ENCODE measurements at places on chromosomes 4 and X. TPM values are rescaled to one million over a fixed set of nuclear protein-coding genes. Genes with fewer than 3 reads are reported as not detected.

MAGEA8 gene
- not detected for total RNA-seq

LANCL3 gene
- not detected for total RNA-seq

- no peaks in the 10 kb centered on the region for H3K36me3 ChIP-seq
- no peak overlapping the region for H3K27ac ChIP-seq
Measured at GRCh38 chr4:15149234-15149838, 147.1 kb downstream of the CPEB2 start.

GRCh38 chr4:36226430-36227227, 17.7 kb downstream of the ARAP2 start:
- no peaks in the 10 kb centered on the region for H3K36me3 ChIP-seq
- H3K27me3 ChIP-seq: no peaks in the 10 kb centered on the region
- H3K4me3 ChIP-seq: no peak overlapping the region
- H3K4me1 ChIP-seq: no peaks in the 10 kb centered on the region
- no peak for DNase-seq
- H3K27ac ChIP-seq: no peak overlapping the region

DNA sequence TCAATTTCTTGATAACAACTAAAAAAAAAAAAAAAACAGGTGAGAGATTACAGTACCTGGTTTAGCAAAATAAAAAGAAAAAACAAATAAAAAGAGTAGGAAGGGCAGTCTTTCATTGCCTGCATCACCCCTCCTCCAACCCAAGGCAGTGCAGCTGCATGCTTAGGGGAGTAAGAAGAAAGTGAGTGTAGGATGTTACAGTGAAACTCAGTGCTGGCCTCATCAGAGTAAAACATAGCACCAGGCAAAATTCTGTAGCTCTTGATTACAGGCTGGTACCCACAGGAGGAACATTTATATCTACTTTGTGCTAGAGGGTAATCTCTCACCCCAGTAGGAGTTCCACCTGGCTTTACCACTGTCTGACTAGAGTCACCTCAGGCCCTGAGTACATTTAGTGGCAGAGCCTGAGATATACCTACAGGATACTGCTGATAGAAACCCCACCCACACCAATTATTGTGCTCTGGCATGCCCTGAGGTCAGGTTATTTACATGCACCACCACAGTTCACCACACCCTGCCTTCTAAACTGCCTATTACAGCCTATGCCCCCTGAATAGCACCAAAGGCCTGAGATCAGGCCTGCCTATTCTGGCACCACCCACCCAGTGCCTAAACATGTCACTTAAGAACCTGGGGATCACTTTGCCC, 241.6 kb downstream of the PAPSS1 start:
- no peaks in the 10 kb centered on the region for H3K4me1 ChIP-seq
- H3K27me3 ChIP-seq: no peaks in the 10 kb centered on the region

- H3K27me3 ChIP-seq: no peaks in the 10 kb centered on the region
- no peak overlapping the region for H3K27ac ChIP-seq
- H3K4me1 ChIP-seq: no peaks in the 10 kb centered on the region
- H3K36me3 ChIP-seq: no peaks in the 10 kb centered on the region
Measured at GRCh38 chrX:85109235-85109634, 105.6 kb downstream of the APOOL start.

DNA sequence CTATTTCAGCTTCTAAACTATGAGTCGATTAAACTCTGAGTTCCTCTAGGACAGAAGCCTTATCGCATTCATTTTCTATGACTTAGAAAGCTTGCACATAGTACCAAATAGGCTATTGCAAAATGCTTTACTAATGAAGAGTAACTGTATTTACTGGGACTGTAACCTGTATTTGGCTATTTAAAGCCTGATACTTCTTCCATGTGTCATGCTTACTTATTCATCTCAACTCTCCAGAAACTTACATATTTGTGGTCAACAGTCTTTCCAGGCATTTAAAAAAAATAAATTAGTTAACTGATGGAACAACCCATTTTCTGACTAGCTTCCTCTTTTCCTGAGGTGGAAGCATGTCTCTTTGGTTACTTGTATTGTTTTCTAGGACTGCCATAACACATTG, 467.9 kb downstream of the PCDH11X start:
- no peak for DNase-seq
- H3K27ac ChIP-seq: no peak overlapping the region
- H3K4me1 ChIP-seq: no peaks in the 10 kb centered on the region
- peaks cover 5% of the 10 kb centered on the region for H3K27me3 ChIP-seq

GRCh38 chr4:183867247-183867646, 37.9 kb upstream of the STOX2 start:
- H3K27ac ChIP-seq: no peak overlapping the region
- H3K4me1 ChIP-seq: no peaks in the 10 kb centered on the region
- no peaks in the 10 kb centered on the region for H3K36me3 ChIP-seq
- DNase-seq: no peak
- no peaks in the 10 kb centered on the region for H3K27me3 ChIP-seq

ANAPC4 gene
- 70.5 TPM for total RNA-seq

CLNK gene
- not detected for total RNA-seq

GDPD2 gene
- not detected for total RNA-seq

CCKAR gene
- total RNA-seq: not detected

DNA sequence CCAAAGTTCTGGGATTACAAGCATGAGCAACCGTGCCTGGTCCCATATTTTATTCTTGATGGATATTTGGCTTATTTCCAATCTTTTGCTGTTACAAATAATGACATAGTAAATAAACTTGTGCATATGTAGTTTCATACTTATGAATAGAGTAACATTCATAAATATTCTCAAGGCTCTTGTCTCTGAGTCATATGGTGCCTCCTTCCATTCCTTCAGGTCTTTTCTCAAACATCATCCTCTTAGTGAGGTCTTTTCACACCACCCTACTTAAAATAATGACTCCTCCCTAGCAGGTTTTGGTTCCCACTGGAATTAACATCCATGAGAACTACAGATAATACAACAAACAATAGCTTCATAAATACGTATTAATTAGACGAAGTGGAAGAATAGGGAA, 416.6 kb downstream of the IQCM start:
- H3K4me3 ChIP-seq: no peak overlapping the region
- no peak for DNase-seq

ABHD18 gene
- total RNA-seq: 14.6 TPM

- H3K27me3 ChIP-seq: no peaks in the 10 kb centered on the region
- H3K27ac ChIP-seq: no peak overlapping the region
- H3K4me1 ChIP-seq: peaks cover 5% of the 10 kb centered on the region
- no peak for DNase-seq
Measured at GRCh38 chr4:16713696-16714095, 184.7 kb downstream of the LDB2 start.

DNA sequence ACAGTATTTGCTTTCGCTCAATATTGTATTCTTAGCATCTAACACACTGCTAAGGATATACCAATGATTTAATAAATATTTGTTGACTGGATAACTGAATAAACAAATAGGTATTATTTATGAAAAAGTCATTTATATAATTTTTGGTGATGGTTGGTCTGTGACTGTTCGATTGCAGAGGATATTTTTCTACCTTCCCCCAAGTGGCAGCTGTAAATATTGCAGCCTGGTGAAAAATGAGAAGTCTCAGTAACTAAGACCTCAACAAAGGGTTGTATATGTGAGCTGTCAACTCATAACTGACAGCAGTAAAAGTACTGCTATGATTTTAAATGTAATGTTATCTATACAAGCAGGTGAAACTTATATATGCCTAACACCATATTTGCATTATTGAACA, 36.0 kb downstream of the HTR2C start:
- H3K27me3 ChIP-seq: no peaks in the 10 kb centered on the region
- no peak overlapping the region for H3K4me3 ChIP-seq
- no peaks in the 10 kb centered on the region for H3K36me3 ChIP-seq
- H3K4me1 ChIP-seq: no peaks in the 10 kb centered on the region

MSN gene
- total RNA-seq: 132 TPM

ASB12 gene
- total RNA-seq: 0.35 TPM

GRCh38 chr4:146310319-146311021, 96.1 kb downstream of the REELD1 start:
- H3K27ac ChIP-seq: no peak overlapping the region
- no peak overlapping the region for H3K4me3 ChIP-seq
- H3K4me1 ChIP-seq: no peaks in the 10 kb centered on the region
- DNase-seq: no peak
- H3K36me3 ChIP-seq: no peaks in the 10 kb centered on the region
- H3K27me3 ChIP-seq: no peaks in the 10 kb centered on the region

GRCh38 chr4:70197842-70198241, 2.3 kb downstream of the ODAM start:
- H3K4me1 ChIP-seq: no peaks in the 10 kb centered on the region
- no peak overlapping the region for H3K27ac ChIP-seq
- H3K4me3 ChIP-seq: no peak overlapping the region
- H3K36me3 ChIP-seq: no peaks in the 10 kb centered on the region

- H3K4me1 ChIP-seq: no peaks in the 10 kb centered on the region
- peak overlapping the region; percentile 22 for H3K27ac ChIP-seq
- no peaks in the 10 kb centered on the region for H3K27me3 ChIP-seq
- no peak overlapping the region for H3K4me3 ChIP-seq
- no peaks in the 10 kb centered on the region for H3K36me3 ChIP-seq
Measured at GRCh38 chr4:16439768-16440167, 213.5 kb upstream of the TAPT1 start.
